HuH-7.5 (cell line): ENCODE measurements at places on chromosomes 1 and 21.

GRCh38 chr1:43885279-43885801 is 48.3 kb upstream of the ARTN start:
- DNase-seq: no peak

DNA sequence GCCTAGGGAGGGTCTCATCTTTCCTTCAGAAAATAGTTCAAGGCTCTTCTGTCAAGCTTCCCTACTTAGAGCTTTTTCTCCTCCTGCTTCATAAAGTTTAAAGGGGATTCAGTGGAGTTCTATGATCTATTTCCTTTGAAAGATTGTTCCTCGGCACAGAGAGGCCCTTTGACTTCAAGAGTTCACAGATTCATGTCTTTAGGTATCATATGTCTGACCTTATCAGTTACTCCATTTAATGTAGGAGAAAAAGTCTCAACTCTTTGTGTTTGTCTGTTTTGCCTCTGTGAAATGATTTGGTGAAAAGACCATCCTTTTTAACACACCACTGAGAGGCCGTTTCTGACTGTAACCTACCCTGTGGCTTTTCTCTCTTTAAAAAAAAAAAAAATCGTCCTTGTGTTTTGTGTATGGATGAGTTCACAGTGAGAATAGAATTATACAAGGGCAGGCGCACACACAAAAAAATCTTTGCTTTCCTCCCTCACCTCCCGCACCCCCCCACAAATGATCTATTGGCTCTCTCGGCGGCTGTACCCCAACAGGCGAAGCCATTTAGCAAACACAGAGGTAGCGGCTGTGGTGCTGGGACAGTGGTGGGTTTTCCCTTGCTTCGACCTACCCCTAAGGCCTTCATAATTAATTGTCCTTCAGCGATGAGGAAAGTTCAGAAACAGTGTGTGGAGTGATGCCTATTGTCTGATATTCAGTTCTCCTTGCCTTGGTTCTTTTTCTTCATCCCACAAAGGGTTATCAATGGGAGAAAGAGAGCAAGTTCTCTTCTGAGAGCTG is 29.6 kb downstream of the PROX1 start:
- DNase-seq: no peak

DNA sequence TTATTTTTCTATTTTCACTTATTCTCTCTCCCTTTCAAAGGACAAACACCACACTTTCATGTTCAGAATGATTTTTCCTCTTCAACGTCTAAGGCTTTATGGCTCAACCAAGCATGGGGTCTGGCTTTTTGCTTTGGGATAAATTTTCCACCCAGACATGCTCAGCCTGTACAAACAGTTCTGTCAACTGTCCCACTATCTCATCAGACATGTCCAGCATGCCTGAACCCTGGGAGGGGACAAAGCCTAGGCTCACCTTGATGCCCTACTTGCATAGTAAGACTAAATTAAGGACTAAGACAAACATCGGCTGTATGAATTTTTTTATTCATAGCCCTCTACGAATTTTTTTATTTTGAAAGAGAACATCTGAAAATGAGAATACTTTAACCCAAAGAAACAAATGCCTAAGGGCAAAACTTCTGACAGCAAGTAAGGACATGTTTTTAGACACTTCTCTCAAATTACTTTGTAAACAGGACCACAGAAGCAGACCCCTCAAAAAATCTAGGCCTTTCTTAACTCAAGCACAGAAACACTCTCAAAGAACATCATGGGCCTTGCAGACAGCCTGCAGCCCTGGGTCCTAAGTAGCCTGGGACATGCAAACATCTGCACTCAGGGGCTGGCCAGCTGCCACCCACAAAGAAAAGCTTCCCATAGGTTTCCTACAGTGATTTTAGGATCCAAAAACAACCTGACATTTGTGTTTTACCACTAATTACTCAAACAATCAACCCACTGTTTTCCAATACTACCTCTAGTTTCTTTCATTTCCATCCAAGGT is 72.3 kb upstream of the PALMD start:
- no peak for DNase-seq

DNA sequence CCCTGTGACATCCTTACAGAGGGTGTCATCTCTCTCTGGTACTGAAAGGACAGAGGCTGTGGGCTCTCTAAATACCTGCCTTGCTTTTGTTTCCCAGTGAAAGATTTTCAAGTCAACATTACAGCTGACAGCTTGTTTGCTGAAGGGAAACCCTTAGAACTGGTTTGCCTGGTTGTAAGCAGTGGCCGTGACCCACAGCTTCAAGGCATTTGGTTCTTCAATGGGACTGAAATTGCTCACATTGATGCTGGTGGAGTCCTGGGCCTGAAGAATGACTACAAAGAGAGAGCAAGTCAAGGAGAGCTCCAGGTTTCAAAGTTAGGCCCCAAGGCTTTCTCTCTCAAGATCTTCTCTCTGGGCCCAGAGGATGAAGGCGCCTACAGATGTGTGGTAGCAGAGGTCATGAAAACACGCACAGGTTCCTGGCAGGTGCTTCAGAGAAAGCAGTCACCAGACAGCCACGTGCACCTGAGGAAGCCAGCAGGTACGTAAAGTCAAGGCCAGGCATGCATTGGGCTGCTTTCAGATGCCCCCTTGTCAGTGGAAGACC is 11.8 kb downstream of the CD101 start:
- DNase-seq: peak; percentile 17

- no peak for DNase-seq
Observed at GRCh38 chr1:91851130-91852010, 34.6 kb downstream of the TGFBR3 start.

DNA sequence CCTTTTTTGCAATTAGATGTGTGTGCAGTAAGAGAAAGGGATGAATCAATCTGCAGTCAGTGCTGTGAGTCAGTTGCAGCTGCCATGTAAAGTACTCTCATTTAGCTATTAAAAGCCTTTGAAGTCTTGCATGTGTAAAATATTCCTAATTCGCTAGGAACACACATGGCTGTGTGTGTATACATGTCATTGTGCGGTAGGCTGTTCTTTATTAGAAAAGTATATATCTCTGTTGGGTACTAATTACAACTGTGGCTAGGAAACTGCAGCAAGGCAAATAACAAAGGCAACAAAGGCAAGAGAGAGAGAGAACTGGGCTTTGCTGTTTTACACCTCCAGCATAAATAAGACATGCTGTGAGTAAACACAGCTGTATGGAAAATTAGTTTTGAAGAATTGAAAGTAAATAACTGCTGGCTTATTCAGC is 41.7 kb downstream of the EPB41 start:
- no peak for DNase-seq
